ENCODE measurements at places on chromosomes 4 and X.

GRCh38 chr4:82450966-82451755 is 20.8 kb downstream of the ENOPH1 start:
- no peak for DNase-seq

- DNase-seq: no peak
These were observed 10.1 kb downstream of the PDLIM3 start for GRCh38 chr4:185524888-185525863.

- no peak for DNase-seq
These were observed 135.2 kb downstream of the PDE5A start for GRCh38 chr4:119493419-119493818.

DNA sequence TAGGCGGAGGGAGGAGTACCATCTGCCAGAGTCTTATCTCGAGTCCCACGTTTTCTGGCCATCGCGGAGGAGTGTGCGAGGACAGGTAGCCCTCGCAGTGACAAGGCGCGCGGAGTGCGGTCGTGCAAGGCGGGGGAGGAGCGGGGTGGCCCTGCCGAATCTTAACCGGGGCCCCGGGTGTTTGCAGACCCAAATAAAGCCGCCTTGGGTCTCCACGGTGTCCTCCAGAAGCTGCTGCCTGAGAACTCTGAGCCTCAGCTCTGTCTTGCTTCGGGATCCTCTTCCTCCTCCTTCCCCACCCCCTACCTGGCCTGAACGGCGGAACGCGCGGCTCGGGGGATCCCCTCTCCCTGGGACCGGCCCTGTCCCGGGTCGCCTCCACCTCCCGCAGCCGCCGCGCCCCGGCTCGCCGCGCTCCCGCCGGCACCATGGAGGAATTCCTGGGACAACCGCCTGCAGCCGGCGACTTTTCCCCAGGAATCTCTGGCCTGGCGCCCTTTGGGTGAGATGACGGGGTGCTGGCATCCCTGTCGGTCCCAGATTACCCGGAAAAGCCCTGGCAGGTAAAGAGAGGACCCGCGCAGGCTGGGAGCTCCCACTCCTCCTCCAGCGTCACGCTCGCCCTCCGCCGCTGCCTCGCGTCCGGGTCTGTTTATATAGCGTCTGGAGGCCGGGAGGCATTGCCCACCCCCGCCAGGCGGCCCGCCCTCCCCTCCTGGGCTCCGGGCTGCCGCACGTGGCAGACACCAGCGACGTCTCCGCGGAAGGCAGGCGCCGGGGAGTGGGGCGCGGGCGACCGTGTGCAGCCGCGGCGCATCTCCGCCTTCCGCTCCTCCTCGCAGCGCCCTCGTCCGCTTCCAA is at the start of gene GALNTL6:
GALNTL6 (plus strand) TSS at position 740 of the 861 bp plus-strand sequence.
- no peak for DNase-seq

DNA sequence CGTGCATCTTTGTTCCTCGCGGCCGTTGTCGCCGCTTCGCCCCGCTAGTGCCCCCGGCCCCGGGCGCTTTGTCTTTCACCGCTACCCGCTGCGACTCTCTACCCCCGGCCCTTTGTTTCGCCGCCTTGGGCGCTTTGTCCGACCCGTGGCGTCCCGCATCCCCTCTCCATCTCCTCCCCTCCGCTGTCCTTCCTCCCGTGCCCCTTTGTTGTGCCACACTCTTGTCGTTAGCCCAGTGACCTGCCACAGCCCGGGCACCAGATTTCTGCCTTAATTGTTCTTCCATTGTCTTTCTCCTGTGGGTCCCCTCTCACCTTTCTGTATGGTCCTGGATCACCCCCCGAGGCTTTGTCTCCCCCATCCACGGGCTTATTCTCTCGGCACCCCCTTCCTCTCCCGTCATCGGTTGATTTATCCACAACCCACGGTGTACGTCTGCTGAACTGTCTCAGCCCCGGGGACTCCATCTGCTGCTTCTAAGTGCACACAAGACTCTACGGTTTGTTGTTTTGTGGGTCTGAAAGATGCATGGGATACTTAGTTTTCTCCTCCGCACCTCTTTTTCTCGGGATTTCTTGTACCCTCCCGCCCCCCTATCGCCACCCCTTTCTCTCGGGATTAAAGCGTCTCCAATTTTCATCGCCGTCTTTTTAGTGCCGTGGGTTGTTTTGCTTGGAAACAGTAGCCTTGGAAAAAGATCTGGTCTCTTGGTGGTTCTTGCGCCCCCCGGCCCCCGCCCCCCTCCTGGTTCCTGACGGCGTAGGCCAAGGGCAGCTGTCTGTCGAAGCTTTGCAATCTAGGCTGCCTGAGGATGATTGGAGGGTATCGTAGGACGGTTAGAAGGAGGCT is 783 bp downstream of the RBPJ start:
- DNase-seq: peak; percentile 53

- DNase-seq: no peak
These were observed 12.3 kb upstream of the DDX53 start for GRCh38 chrX:22987452-22987851.

DNA sequence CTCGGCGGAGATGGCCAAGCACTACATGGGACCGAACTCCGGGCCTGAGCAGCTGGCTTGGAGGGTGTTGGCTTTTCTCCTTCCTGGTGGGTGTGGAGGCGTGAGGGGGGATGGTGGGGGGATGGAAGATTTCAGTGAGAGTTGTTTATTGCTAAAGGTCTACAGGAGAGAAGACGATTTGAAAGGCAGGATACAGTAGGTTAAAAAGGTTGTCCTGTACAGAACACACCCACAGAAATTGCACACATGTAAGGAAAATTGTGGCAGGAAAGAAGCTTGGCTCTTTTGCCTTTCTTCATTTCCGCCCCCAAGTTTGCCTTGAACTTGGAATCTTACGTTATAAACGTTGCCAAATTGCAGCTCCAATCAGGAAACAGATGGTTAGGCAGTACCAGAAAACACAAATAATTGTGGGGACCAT is 74.1 kb upstream of the STOX2 start:
- DNase-seq: no peak

DNA sequence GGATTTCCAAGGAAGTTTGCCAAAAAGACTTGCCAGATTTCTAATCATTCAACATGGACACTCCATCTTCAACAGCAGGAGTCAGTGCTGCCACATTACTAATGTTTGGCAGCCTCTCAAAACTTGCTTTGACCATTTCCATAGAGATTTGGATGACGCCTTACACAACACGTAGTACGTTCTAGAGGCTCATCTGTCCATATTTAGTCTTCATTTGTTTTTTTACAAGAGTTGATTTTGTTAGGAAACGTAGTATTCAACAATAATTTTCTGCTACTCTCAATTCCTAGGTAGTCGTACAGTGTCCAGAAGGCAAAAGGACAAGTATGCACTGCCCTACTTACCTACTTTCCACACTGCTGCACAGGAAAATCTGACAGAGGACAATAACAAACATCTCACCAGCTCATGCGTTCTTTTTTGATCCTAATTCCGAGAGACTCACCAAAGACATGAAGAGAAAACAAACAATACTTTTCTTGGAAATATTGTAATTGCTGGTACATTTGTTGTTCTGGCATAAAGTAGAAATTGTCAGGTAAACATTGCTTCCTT is 117.3 kb downstream of the SNCA start:
- DNase-seq: no peak

GRCh38 chr4:26525136-26525770 is 35.0 kb upstream of the CCKAR start:
- DNase-seq: no peak

DNA sequence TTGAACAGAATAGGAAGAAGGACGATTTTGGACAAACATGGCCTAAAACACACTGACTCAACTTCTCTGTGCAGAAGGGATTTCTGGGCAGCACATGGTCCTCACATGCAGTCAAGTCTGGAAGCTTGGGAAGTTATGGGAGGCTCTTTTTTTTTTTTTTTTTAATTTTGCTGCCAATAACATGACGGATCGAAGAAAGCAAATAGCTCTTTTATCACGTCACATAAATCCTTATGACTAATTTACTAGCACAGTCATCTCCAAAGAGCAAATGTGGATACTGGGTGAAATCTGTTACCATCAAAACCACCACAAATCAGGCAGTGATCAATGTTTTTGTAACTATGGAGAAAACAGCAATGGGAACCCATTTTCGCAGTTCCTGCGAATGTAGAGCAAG is 193.3 kb upstream of the FAM9B start:
- DNase-seq: no peak

DNA sequence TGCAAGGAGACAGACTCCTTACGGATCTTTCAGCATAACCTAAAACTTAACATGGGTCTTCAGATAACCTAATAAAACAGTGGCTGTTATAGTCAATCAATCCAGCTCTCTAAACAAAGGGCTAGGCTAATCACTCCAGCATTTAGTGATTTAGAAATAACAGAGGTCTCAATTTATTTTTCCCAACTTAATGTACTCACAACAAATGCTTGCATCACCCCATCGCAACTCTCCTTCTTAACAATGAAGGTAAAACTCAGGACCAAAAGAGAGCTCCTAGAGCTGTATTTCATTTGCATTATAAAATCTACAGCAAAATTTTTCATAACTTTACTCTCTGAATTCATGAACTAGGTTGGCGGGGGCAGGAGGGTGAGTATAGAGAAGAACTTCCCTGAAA is 1.1 kb downstream of the LIN54 start:
- DNase-seq: no peak

GRCh38 chr4:164304101-164304639 is 449.8 kb upstream of the SMIM31 start:
- no peak for DNase-seq

GRCh38 chr4:26962720-26963119 is 102.1 kb downstream of the STIM2 start:
- no peak for DNase-seq

DNA sequence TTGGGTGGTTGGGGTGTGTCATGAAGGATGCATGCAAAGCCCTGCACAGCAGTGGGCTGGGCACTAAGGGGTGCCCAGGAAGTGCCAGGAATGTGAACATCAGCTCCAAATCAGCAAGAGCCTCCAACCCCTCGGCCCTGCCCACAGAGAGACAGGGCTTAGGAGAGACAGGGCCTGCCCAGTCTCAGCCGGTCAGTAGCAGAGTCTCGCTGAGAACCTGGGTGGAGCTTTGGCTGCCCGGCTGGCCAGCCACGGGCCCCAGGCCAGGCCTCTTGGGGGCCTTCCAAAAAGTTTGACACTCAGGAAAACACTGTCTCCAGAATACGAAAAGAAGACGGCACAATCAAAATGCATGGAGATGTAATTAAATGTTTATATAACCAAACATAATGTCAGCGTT is 4.3 kb upstream of the MXD4 start:
- DNase-seq: no peak

GRCh38 chrX:140180585-140180984 is 215.3 kb upstream of the CXorf66 start:
- DNase-seq: no peak

DNA sequence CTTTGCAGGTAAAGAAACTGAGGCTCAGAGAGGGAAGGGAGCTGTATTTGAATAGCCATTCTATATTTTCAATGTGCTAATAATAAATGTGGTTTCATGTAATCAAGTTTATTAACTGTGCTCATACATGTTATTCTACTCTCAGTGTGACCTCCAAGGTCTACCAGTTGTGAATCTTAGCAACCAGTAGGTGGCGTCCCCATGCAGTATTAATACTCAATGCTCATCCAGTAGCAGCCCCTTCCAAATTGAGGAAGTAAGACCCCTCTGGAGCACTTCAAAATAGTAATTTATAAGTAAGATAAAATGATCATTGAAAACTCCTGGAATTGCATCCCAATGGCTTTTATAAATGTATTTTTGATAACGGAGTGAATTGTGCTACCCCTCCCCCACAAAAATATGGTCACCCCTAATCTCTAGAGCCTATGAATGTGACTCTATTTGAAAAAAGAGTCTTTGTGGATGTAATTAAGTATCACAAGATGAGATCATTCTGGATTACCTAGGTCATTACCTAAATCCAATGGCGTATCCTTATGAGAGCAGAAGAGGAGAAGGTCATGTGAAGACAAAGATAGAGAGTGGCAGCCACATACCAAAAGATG is 20.4 kb upstream of the SEPSECS start:
- DNase-seq: peak; percentile 45
